ENCODE measurements at places on chromosomes 12 and 14.
A peak's percentile ranks its signal among the peaks of the same experiment; 100 is the strongest.

GRCh38 chr12:80277732-80278131, 166.3 kb upstream of the PTPRQ start:
- no peak for DNase-seq

DNA sequence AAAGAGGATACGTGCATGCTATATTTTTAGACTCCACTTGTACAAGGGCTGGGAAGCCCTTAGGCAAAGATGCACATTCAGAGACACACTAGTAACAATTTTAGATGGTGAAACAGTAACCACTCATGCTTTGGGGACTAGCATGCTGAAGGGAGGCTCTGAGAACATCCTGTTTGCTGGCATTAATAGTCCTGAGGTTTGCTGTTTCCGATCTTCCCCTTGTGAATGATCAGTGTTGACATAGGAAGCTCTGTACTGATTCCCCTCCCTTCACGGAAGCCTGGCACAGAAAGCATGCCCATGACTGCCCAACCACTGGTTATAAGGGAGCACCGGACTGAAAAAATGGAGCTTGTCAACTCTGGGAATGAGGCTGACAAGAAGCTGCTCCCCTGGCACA, 164.6 kb downstream of the GCH1 start:
- no peak for DNase-seq

- DNase-seq, result no peak
Observed at GRCh38 chr14:33026850-33027430, 88.3 kb downstream of the NPAS3 start.

- no peak for DNase-seq
Observed at GRCh38 chr12:8584004-8584403, 28.7 kb downstream of the AICDA start.

GRCh38 chr14:53979113-53979681, 22.6 kb upstream of the BMP4 start:
- DNase-seq, result no peak

DNA sequence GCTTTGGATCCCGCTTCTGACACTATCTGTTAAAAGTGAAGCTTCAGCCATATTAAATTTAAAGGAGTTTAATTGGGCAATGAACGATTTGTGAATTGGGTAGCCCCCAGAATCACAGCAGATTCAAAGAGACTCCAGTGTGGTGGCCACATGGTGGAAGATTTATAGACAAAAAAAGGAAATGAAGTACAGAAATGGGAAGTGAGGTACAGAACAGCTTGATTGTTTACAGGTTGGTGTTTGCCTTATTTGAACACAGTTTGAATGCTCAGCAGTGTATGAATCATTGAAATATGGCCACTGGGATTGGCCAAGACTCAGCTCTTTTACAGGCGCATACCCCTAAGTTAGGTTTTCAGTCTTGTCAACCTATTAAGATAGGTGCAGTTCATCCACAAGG, 21.9 kb downstream of the CCDC91 start:
- no peak for DNase-seq

- no peak for DNase-seq
Observed at GRCh38 chr14:103427485-103428443, 42.5 kb downstream of the MARK3 start.

DNA sequence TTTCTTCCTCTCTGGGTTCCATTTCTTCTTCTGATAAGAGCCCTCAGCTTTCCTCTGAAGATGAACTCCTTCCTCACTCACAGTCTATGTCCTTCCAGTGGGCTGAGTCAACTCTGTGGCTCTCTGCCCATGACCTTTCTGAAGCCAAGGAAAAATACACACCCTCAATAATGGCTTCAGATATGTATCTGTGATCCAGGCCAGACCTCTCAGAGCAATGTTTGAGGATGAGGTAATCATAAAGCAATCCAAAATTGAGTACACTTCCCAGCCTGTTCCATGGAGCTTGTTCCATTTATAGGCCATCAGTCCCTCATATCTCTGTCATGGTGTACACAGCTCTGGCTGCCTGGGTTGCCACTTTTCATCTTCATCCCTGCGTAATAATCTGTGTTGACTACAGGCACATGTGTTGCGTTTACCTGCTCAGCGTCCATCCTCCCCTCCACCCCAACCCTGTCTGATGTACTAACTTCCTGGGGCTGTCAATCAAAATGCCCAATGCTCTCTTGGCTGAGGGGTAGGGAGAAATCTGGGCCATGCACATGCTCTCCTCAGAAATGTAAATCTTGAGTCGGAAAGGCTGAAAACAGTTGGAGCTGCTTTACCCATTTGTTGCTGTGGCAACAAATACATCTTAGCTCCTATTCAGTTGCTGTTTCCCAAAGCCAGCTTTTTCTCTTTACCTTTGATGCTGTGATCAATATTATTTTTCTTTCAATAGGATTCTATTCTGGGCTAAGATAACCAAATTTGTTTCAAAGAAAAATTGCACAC, 377.8 kb upstream of the TMEM132C start:
- DNase-seq, result no peak

DNA sequence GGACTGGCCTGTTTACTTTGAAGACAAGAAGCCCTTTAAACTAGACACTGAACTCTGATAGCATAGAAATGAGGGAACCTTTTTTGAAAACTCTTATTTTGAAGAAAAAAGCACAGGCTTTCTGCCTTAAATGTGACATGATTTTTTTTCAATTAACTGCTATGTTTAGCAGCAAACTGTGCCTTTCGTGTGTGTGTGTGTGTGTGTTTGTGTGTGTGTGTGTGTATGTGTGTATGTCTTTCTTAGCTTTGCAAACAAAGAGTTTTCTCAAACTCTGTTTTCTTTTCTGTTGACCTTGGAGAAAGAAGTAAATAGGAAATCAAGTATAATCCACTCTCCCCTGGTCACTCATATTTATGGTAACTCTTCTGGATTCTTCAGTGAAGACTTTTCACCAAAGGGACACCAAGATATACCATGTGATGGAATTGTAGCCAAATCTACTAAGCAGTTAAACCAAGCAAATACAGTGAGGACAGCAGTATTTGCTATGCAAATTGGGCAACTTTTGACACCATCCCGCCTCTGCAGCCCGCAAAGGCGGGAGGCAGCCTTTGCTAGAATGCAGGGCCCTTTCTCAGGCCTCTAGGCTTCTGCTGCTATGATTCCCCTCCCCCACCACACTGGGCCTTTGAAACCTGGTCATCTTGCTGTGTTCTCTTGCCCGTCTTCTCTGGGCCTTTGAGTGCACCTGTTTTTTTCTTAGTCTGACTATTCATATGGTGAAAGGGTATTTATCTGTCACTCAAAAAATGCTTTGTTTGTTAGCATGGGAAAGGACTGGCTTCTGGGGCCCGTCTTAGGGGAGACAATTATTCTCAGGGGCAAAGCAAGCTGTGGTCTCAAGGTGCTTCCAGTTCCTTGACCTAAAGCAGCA, 107.9 kb downstream of the MYRFL start:
- no peak for DNase-seq

GRCh38 chr12:20376984-20377383, 8.6 kb downstream of the PDE3A start:
- no peak for DNase-seq

DNA sequence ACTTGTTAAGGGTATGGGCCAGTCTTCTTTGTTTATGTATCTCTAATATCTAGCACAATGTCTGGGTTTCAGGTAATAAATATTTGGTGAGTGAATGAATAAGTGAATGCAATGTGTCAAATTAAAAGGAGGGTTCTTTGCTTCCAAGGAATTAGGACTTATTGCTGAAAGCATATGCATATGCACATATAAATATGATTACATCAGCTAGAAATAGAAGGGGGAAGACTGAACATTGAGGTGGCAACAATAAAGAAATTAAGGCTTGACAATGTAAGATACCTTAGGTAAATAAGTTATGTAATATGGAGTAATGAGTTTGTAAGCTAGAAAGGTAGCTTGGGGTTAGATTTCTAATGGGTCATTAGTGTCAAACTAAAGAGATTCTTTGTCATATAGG, 37.7 kb downstream of the KCNMB4 start:
- no peak for DNase-seq

GRCh38 chr12:132238884-132239283, 90.5 kb downstream of the GALNT9 start:
- DNase-seq, result no peak

- DNase-seq, result no peak
Observed at GRCh38 chr12:78220811-78221210, 390.1 kb downstream of the NAV3 start.

GRCh38 chr14:30419037-30419436, 139.9 kb upstream of the G2E3 start:
- no peak for DNase-seq

DNA sequence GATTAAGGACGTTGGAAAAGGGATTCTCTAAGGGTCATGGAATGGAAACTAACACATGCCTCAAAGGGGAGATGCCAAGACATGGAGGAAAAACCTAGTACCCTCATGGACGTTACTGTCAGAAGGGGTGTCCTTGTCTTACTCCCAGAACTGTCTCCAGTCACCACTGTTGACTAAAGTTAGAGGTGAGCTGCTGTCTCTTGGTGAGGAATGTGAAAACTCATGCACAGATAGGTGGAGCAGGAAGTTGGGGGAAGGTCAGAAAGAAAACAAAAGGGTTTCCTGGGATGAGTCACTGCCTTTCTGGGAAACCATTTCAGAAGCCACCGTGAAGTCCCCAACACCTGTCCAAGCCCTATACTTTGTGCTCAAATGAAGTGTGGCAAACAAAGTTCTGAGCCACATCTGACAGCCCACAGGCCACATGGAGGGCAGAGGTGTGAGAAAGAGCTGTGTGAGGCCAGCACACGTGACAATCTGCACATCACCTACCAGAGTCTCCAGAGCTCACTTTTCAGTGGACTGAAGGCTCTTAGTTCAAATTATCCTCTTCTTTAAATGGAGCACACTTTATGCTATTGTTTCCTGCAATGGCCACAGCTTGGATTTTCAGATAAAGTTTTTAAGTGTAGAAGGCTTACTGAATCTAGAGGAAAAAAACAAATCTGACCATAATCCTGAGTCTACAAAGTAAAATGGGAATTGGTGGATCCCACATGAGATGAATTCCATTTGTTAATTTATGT, 92.9 kb upstream of the EGLN3 start:
- DNase-seq, result peak; percentile 12

GRCh38 chr12:98275131-98275475, 240.3 kb upstream of the TMPO start:
- no peak for DNase-seq

DNA sequence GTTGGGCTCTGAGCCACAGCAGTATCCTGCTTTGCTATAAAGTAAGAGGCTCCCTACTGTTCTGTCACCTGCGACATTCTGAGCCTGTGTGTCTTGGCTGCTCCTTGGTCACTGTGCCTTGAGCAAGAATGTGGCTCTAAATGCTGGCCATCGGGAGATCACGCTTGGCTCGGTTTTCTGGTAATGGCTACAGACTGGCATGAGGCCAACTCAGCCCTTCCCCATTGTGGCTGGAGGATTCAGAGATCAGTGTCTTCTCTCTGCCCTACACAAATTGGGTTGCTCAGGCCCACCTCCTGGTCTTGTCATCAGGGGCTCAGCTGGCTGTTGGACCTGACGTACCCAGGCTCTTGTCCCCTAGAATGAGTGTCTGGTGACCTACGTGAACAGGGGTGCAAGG, 94.5 kb downstream of the PLXNC1 start:
- DNase-seq, result no peak

- DNase-seq, result no peak
Observed at GRCh38 chr14:24894583-24895242, 155.2 kb downstream of the STXBP6 start.

DNA sequence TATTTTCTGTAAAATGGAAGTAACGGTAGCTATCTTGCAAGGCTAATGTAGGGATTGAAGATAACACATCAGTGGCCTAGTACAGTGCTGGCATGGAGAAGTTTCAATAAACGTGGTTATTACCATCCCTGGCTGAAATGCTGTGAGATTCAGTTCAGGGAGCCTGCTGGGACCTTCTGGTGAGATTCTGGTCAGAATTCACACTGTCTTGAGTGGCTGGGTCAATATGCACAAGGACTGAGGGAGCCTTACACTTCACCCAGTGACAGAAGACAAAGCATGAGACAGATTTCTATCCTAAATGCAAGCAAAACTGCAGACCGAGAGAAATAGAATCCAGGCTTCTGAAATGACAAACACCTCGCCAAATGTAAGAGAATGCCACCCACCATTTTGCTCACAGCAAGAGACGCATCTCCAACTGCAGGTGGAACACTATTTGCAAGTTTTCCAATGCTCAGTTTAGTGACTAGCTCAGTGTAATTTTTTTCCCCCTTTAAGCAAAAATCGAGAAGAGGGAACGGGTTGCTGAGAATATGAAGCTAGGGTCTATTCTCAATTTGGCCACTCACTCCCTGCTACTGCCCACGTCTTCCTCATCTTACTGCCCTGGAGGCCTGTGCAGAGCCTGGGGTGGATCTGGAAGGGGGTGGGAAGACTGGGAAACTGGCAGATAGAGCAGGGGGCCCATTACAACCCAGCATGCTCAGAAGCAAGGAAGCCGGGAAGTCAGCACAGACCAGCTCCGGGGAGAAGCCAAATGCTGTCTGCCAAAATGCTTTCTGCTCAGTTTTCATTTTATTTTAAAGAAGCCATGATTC, 201.3 kb downstream of the TTC7B start:
- DNase-seq, result no peak

DNA sequence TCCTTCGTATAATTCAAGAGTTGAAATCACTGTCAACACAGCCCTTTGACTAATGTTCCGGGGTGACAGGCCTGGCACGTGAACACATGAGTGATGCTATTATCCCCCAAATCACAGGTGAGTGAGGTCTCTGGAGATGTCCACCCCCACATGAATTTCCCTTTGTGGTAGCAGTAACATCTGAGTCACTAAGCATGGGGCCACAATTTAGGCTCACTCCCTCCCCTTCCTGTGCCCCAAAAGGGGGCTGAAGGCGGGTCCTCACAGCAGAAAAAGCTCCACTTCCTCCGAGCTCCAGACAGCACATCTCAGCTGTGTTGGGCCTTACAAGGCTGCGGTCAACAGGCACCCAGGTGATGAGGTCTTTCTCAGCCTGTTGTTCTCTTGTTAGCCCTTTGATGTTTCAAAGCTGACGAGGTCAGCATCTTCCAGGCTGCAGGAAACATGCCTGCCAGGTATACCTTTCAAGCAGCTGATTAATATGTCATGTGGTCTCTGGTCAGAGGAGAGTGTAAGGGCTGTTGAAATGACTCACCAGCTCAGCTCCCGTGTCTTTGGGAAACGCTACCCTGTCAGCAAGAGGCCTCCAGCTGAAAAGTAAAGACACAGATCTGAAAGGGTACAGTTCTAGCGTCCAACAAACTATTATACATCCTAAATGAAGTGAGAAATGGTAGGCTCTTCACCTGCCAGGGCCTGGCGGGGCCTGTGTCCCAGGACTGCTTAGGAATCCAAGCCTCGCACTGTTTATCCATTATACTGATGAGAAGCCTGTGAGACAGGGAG, 107.3 kb downstream of the ZFP36L1 start:
- DNase-seq, result peak; percentile 66

DNA sequence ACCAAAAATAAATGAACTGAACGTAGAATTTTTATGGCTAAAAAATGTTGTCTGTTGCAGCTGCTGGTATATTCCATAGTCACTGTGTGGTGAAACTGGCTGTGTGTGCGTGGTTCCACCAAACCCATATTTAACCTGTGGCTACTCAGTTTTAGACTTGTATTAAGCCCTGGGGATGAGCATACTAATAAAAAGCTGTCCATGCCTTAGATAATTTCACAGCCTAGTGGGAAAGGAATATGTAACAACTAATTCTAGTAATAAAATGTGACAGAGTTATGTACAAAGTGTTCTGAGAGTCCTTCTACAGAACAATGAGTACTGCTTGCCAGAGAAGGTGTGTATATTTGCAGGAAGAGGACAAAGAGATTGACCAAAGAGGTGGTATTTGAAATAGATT, 125.5 kb downstream of the TMTC3 start:
- no peak for DNase-seq

Data from stimulated activated CD8-positive, alpha-beta memory T cell treated with anti-CD3 and anti-CD28 coated beads, Interleukin-2, amount 100 ng/mL, for 1 hour (primary cell).